ENCODE measurements at places on chromosomes 4 and X.

- H3K27ac ChIP-seq: no peak overlapping the region
- peaks cover 16% of the 10 kb centered on the region for H3K4me1 ChIP-seq
- peaks cover 36% of the 10 kb centered on the region for H3K36me3 ChIP-seq
- H3K27me3 ChIP-seq: no peaks in the 10 kb centered on the region
Observed at GRCh38 chrX:55007656-55008055, 7.5 kb downstream of the APEX2 start.

DNA sequence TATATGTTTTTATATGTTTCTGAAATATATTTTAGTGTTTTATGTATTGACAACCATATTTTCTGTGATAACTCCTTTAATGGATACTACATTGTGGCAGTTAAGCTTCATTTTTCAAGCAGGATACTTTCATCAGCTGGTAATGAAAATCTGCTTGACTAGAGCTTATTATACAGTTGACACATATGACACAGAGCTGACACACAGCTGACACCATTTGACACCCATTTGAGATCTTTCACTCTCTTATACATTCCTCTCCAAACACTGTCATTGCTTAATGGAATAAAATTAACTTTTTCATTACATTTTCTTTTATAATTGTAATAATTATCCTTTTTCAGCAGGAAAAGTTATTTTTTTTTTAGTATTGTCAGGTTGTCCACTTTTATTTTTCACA lies 561.1 kb upstream of the NDST4 start:
- H3K4me1 ChIP-seq: no peaks in the 10 kb centered on the region
- H3K36me3 ChIP-seq: no peaks in the 10 kb centered on the region
- no peak for DNase-seq

DNA sequence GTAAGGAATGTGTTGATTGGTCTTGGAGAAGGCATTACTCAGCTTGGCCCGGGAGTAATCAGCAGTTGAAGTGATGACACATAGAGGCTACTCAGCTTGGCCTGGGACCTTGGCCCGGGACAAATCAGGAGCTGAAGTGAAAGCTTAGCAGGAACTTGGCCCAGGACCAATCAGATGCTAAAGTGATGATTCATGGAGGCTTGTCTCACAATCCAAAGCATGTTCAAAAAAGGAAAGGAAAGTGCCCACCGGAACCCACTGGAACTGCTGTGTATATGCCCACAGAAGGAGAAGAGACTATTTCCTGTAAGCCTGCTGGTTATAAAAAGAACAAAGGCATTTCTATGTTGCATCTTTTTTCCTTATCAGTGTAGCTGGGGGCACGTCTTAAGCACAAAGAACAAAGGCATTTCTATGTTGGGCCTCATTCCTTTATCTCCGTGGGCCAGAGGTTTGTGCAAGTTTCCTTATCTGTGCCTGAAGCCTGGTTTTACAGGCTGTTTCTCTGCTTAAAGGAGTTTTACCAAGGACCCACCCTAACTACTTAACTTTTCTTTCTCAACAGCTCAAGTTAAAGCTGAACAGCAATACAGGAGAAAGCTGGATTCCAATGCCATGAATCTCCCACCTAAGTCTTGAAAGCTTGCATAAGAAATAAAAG lies 1176.7 kb downstream of the NLGN4X start:
- H3K4me1 ChIP-seq: no peaks in the 10 kb centered on the region
- no peaks in the 10 kb centered on the region for H3K27me3 ChIP-seq
- H3K27ac ChIP-seq: no peak overlapping the region
- no peak for DNase-seq
- no peaks in the 10 kb centered on the region for H3K36me3 ChIP-seq
- H3K4me3 ChIP-seq: no peak overlapping the region

GRCh38 chrX:136437774-136438173 lies 50.0 kb upstream of the BRS3 start:
- H3K36me3 ChIP-seq: no peaks in the 10 kb centered on the region
- H3K27me3 ChIP-seq: no peaks in the 10 kb centered on the region
- no peak for DNase-seq
- no peak overlapping the region for H3K4me3 ChIP-seq
- peaks cover 8% of the 10 kb centered on the region for H3K4me1 ChIP-seq

DNA sequence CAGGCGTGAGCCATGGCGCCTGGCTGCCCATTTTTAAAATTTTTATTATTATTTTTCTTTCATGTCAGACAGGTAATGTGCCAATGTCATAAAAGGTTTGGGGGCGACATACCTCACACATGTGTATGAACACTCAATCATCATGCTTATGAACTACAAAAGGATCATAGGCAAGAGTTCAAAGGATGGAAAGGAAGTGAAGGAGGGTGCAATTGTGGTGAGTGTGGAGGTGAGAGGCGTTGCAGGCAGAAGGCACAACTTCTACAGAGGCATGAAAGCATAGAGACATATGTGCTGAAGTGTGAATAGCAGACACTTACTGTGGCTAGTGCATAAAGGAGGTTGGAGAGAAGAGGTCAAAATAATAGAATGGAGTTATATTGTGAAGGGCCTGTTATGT lies 4.0 kb downstream of the IGFBP7 start:
- H3K36me3 ChIP-seq: peaks cover 2% of the 10 kb centered on the region
- H3K4me1 ChIP-seq: peaks cover 13% of the 10 kb centered on the region
- DNase-seq: no peak
- H3K27me3 ChIP-seq: peaks cover 56% of the 10 kb centered on the region
